ENCODE measurements at places on chromosomes 7 and 10.

GRCh38 chr7:66913118-66914037 lies 7.6 kb upstream of the TMEM248 start:
- no peak for DNase-seq

GRCh38 chr7:11232462-11232861 lies 258.8 kb downstream of the PHF14 start:
- no peak for DNase-seq

DNA sequence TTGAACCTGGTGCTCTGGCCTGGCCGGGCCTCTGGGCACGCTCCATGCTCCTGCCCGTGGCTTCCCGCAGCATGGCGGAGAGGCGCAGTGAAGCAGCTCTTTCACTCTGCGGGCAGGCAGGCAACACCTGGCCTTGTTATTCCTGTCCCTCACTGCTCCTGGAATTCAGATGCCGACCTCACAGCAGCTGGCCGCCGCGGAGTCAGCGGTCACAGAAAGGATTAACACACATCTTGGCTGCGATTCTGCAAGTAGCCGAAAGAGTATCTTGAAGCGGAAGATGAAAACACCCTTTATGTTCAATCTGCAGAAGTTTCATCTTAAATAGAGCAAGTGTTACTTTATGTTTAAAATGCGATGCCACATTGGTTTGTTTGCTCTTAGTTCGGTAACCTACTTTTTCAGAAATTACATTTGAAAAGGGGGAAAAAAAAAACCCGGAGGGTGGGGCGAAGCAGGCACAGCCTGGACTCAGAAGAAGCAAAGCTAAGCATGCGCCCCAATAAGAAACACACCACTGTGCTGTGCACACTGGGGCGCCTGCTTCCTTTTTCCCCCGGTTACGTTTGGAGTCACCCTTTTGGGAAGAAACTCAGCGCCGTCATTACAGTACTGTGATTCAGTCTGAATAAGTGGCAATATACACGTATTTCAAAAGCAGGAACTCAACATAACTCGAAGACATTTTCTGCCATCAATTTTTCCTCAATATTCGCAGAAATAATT lies 42.3 kb downstream of the BRI3 start:
- no peak for DNase-seq

GRCh38 chr7:23462846-23463245 lies 7.4 kb downstream of the IGF2BP3 start:
- peak; percentile 26 for DNase-seq

GRCh38 chr7:103879411-103879810 lies 110.0 kb downstream of the RELN start:
- DNase-seq = no peak
